HCT116 (cell line): ENCODE measurements at places on chromosomes 1 and 21.

DNA sequence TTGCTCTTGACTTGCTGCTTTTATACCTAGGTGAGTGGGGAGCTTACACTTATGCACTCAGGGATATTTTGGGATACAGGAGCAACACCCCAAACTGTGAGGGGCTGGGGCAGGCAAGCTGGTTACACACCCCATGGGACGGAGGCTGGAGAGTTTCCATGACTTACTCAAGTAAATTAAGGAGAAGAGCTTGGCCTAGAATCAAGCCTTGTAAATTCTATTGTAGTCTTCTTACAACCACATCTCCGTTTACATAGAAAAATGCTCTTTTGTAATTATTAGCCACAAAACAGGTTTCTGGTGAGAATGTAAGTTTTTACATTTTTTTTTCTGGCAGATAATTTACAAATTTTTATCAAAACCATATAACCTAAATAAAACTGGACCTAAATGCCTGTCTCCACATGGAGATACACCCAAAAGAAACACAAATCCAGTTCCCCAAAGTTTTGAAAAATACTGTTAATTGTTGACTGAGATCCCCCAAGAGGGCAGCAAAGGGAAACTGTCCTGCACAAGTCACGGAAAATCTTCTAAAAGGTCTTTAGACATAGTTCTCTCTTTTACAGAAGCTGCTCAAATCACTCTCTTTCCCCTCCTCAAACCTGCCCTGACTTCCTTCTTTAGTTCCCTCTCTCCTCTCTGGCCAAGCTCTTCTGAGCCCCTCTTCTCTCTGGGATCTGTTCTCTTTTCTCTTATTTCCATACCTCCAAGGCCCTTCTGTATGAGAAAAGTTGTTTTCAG lies 134.0 kb downstream of the HIVEP3 start:
- DNase-seq: no peak

- DNase-seq: no peak
Measured at GRCh38 chr1:66929146-66929688, 4.4 kb downstream of the MIER1 start.

DNA sequence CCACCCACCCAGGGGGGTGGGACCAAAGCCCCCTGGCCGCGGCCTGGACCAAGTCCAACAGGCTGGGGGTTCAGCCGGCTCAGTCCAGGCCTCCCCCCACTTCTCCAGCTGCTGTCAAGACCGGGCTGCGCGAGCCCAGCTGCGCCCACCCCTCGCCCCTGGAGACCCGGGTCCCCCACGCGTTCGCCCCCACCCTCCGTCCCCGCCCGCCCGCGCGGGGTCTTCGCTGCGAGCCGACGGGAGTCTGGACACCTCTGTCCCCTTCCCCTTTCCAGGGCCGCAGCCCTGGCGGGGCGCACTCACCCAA lies 253 bp downstream of the RAP1GAP start:
- DNase-seq: no peak

DNA sequence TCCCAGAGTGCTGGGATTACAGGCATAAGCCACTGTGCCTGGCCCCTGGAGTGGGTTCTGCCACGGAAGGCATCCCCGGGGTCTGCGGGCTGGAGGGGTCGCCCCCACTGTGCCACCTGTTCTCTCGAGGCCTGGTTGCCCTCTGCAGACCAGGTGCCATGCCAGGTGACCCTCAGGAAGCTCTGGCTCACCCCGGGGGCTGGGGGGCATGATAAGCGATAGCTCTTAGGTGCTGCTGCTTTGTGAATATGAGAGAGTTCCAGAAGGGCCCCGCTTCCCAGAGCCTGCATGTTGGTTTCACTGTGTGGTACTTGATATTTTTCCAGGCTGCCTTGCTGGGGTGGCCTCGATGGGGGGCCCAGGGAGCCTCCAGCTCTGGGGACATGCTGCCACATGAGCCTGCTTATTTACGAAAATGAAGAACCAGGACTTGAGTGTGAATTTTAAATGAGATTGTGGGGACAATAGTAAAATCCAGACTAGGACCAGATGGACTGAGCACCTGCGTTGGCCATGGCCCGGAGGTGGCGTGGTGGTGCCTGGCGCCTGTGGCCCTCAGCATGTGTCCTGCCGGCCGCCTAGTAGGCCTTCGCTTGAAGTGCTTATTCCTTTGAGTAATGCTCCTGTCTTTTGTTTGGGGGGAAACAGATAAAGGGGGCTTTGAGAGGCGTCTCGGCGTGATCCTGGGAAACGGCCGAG lies 7.3 kb downstream of the SKI start:
- DNase-seq: no peak

GRCh38 chr1:203592156-203592555 lies 34.5 kb upstream of the ATP2B4 start:
- no peak for DNase-seq

DNA sequence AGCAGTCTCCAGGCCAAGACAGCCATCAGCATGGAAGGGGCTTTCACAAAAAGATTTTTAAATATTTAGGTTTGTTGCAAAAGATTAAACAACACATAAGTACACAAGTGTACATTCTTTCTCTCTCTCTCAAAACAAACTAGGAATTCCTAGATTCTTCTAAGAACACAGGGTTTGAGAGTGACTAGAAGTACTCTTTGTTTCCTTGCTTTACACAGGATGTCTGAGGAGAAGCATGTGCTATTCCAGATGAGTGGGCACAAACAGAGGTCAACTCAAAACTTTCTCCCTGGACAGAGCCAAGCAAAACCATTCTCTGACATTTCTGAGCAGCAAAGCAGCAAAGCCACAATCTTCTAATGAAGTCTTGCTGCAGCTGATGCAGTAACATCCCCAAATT lies 210.6 kb upstream of the HOOK1 start:
- DNase-seq: no peak

- DNase-seq: no peak
Measured at GRCh38 chr1:19057182-19057779, 100.8 kb upstream of the IFFO2 start.

- no peak for DNase-seq
Measured at GRCh38 chr1:88803444-88803843, 87.9 kb downstream of the GTF2B start.

GRCh38 chr1:151210830-151211229 lies 12.5 kb downstream of the PIP5K1A start:
- DNase-seq: no peak

DNA sequence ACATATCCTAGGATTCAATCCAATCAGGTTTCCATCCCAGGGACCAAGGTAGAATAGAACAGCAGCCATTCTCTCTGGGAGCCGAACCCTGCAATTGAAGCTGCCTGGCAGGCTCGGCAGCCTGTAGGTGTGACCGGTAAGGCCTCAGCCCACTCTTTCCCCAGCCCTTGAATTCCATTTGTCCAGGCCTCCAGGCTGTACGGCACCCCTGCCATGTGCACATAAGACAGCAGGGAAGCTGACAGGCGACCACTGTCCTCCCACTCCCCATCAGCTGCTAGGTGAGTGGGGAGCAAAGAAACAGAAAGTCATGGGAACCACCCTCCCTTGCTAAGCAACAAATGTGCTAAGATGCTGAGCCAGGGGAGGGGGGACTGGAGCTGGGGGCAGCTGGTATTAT lies 23.0 kb downstream of the OPTC start:
- no peak for DNase-seq

DNA sequence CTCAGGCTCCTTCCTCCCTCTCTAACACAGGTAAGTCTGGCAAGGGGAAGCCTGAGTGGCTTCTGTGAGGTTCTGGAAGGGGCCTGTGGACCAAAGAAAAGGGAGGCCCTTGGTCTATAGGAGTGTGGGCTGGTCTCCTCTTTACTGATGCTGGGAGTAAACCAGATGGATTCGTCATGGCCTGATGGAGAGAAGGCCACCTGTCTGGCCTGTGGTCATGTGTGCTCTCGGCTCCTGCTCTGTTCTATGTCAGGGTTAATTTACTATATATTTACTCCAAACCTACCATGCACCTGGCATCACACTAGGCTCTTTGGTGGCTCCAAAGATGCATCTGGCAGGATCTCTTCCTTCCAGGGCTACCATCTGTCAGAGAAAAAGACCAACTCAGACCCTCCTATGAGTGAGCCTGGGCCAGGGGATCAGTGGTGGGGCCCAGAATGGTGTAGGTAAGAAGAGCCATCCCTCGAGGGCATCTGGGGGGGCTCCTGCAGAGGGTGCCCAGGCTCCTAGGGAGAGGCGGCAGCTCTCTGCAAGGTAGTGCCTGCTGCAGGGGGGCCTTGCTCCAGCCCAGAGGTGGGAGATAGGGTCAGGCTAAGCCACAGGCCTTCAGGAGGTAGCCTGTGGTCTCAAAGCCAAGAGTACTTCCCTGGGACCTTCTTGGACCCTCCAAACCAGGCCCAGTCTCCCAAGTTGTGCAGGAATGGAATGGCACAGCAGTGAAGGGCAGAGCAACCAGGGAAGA lies 68.2 kb upstream of the SELENON start:
- DNase-seq: no peak

GRCh38 chr1:8915446-8915845 lies 30.2 kb upstream of the CA6 start:
- no peak for DNase-seq

GRCh38 chr21:44902268-44903049 lies 18.2 kb downstream of the ITGB2 start:
- no peak for DNase-seq

GRCh38 chr1:104248385-104248784 lies 498.7 kb downstream of the AMY1C start:
- no peak for DNase-seq
